ENCODE measurements at places on chromosomes 13 and 19. TPM values are rescaled to one million over a fixed set of nuclear protein-coding genes. Genes with fewer than 3 reads are reported as not detected.

- no peak for DNase-seq
Measured at GRCh38 chr19:54882758-54883157, 8.7 kb downstream of the FCAR start.

DNA sequence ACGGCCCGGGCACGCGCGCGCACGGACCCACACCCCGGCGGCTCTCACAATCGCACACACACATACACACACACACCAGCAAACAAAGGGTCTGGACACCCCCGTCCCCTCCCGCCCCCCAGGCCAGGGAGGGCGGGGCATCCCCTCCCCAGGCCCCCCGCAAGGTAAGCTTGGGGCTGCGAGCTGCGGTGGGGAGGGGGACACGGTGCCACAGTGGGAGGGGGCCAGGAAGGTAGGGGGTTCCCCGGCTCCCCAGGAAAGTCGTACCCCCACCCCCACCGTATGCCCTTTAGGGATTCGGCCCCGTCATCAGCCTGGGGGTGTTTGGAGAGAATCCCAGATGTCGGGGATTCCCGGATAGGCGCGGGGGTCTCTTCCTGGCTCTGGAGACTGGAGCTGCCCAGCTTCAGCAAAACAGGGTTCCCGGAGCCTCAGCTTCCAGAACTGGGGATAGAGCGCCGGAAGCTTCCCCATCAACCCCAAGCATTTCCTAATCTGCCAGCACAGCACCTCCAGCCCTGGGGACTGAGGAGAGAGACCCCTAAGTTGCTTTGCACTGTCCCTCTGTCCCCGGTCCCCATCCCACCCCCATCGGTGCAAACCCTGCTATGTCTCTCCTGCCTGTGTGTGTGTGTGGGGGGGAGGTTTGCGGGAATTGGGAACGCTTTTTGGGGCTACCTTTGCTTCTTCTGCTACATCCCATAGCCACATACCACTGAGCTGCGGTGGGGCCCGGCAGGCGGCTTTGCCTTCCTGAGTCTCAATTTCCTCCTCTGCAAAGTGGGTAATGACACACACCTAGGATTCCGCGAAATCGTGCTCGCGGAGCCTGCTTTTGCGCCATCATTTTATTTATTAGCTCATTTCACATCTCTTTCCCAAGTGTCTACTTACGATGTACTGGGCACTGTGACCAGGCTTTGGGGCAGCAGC is 1.8 kb upstream of the CDC37 start:
- DNase-seq: no peak

- DNase-seq: no peak
Measured at GRCh38 chr13:38340624-38341023, 9.0 kb upstream of the UFM1 start.

DNA sequence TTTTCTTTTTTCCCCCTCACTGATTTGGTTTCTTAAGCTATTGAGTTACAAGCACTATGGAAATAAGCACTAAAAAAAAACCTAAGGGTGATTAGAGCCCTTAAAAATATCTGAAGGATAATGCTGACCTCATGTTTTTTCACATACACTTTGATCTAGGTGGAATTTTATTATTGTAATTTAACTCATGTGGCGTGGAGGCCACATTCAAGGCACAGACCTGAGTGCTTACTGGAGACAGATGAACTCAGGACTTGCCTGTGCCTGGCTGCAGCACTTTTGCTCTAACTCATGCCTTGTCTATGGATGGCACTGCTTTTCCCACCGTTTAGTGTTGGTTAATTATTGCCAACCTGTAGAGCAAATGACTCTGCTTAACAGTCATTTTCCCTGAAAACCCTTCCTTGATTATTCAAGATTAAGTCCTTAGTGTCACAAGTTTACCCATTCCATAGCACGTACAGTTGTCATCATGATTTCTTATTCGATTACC is 541.4 kb downstream of the GPC6 start:
- DNase-seq: no peak

DNA sequence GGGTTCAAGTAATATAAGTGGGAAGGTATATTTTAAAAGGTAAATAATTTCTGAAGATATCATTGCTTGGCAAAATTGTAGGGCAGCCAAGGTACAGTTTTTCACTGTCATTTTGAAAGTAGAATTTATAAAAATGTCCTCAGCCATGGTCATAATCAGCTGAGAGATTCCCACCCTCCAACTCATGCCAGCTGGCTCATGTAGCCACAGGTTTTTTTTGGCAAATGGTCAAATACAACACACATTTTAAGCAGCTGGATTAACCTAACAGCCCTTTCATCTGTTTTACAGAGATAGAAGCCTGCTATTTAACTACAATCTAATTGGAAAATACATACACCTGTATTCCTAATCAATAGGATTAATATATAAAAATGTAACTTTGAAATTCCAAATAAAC is 619.2 kb upstream of the SGCG start:
- no peak for DNase-seq

- peak; percentile 46 for DNase-seq
Measured at GRCh38 chr13:111278743-111279652, 41.4 kb upstream of the TEX29 start.

DNA sequence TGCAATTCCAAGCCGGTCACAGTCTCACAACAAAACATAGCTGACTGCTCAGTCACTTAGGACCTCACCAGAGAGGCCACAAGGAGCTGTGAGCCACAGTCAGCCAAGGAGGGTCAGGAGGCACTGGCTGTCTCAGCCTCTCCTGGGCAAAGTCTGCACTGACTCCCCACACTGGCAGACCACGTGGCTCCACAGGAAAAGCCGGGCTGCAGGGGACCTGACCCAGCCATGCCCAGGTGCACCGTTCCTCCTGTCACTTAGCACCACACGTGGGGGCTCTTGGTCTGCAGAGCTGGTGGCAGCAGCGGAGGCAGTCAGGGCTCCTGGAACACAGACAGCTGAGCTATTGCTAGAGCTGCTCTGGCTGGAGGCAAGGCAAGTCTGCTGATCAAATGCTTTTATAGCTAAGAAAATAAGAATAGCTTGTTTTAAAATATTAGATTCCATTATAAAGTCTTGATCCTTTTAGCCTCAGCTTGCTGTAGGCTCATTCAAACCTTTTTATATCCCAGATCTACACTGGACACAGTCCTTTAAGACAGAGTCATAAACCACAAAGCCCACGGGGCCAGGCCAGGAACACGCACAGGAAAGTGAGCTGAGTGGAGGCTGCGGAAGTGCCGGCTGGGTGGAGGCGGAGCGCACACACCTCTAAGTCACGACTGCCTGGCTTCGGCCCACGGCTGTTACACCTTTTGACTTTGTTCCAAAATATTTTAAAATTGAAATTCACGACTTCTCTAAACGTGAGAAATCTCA is 744.1 kb downstream of the UQCRFS1 start:
- no peak for DNase-seq

Gene ALOX5AP
- 5.6 TPM for polyA plus RNA-seq

DNA sequence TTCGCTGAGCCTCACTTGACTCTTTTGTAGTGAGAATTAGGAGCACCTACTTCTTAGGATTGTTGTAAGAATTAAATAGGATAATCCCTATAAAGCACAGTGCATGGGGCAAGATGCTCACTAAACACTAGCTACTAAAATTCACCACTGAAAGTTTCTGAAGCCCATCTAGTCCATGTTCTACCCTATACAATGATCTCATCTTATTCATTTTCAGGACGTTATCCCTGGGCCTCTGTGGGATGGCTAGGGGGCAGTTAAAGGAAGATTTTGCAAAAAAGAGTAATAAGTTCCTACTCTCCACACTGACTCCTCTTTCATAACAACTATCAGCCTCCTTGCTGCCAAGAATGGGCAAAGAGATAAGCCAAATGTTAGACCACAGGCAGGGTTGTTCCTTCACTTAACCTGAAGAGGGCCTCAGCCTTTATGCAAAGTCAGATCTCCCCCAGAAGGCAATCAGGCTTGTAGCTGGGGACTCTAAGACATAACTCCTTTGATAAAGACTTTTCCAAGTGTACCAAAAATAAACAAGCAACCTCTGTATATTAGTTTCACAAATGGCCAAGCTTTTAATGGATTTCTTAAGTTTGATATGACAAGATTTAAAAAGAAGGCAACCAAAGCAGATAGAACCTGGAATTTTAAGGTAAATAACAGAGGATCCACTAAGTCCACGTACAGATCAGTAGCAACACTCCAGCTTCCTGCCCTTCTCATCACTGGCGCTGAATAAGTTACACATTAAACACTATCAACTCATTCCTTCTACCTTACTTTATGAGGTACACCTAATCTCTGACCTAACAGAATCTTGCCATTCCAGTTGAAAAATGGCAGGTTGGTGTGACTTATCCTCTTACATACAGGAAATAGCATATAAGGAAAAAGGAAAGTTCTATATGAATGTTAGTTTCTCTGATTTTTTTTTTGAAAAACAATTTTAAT is 44.4 kb downstream of the ELF1 start:
- DNase-seq: no peak

DNA sequence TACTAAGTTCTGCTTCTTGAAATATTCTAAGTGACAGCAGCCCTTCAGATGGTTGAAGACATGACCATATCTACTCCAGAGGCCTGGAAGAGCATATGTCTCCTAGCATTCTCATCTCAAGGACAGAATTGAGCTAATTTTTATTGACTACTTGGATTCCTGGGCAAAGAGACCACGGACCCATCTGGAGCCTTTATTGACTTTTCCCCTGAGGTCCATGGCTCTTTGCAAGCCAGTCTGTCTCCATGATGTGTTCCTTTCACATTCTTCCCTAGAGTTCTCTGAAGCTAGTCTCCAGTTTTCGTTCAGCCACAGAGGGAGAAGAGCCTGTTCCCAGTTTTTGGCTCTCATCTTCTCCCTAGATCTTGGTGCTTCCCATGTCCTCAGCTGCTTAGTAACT is 202.7 kb downstream of the PCCA start:
- DNase-seq: no peak

- no peak for DNase-seq
Measured at GRCh38 chr19:47545061-47545948, 27.6 kb downstream of the ZNF541 start.

Gene DENND1C
- 1.2 TPM for polyA plus RNA-seq

DNA sequence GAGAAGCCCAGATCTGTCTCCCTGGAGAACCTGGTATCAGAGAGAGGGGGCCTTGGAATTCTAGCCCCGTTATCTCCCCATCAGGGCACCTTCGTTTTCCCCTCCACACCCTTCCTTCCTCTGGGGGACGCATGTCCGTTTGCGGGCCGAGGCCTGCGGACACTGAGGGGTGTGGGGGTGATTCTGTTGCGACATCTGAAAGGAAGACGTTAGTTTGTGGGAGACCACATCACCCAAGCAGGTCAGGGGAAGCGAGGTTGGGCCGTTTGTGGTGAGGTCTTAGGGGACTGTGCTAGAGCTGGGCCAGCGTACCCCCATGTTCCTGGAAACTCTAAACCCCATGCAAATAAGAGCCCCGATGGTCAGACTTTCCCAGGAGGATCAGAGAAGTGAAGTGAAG is 3.7 kb upstream of the HSH2D start:
- DNase-seq: no peak

DNA sequence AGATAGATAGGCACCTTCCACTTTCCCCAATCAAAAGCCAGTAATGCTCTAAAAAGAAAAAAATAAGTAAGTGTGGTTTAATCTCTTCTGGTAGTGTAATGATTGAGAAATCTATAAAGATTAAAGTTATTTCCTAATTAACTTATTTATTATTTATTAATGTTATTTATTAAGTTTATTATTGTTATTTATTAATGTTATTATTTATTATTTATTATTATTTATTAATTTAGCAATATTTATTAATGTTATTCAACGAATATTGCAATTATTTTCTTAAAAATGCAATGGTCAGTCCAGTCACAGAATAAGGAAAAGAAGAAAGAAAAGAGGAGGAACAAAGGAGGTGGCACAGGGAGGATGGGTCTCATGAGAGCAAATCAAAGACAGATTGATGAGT is 100.7 kb downstream of the FREM2 start:
- no peak for DNase-seq

- DNase-seq: no peak
Measured at GRCh38 chr19:44875666-44876451, 15.2 kb upstream of the TOMM40 start.

Gene PNMA8C
- 0.45 TPM for polyA plus RNA-seq

Gene CEBPA
- 10.9 TPM for polyA plus RNA-seq

DNA sequence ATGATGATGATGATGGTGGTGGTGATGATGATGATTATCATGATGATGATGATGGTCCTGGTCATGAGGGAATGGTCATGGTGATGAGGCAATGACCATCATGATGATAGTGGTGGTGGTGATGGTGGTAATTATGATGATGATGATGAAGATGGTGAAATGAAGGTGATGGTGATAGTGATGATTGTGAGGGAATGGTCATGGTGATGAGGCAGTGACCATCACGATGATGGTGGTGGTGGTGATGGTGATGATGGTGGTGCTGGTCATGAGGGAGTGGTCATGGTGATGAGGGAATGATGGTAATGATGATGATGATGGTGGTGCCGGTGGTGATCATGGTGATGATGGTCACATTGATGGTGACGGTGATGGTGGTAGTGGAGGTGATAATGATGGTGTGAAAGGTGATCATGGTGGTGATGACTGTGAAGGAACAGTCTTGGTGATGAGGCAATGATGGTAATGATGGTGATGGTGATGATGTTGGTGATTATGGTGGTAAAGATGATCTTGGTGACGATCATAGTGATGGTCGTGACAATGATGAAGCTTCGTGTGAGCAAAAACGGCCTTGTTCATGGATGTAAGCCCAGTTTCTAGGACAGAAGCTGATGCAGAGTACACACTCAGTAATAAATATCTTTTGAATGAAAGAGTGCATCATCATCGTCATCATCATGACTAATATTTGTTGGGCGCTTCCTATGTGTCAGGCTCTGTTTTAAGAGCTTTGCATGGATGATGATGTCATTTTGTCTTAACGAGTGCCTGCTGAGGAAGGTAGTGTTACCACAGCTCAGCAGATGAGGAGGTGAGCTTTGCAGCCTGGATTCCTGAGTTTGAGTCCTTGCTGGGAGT is 17.3 kb downstream of the SBK2 start:
- no peak for DNase-seq

Gene ADGRL1
- 20.8 TPM for polyA plus RNA-seq

Gene FGF21
- polyA plus RNA-seq: not detected

Gene PROZ
- 0.17 TPM for polyA plus RNA-seq

DNA sequence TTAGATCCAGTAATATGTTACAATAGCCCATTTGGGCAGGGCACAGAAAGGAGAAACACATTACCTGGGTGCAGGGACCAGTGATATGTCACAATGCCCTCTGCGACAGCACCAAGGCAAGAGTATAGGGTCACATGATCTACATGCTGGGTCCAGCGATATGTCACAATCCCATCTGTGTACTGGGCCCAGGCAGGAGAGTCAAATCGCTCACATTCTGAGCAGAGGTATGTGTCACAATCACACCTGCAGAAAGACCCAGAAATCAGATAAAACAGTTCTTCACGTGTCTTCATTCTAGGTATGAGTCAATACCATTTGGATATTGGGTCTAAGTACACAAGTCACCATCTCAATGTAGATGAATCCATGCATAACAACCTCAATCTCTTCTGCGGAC is 7.1 kb upstream of the ZNF43 start:
- DNase-seq: no peak
